Activated T-cell treated with anti-CD3 and anti-CD28 coated beads for 24 hours (primary cell): ENCODE measurements at places on chromosomes 11 and 22.

DNA sequence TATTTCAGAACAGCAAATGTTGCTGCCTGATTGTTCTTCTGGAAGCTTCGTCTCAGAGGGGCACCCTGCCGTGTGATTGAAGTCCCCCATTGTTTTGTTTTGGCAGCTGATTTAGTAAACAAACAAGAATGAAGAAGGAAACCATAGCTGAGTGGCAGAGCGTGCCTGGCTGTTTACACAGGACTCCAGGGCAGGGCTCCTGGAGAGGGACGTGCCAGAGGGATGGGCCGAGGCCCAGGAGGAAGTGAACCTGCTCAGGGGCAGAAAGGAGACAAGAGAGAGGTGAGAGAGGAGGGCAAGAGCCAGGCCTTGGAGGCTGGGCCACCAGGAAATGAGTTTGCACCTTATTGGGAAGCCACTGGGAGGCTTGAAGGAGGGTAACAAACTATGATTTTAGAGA is 85.5 kb upstream of the B3GAT1 start:
- DNase-seq, result no peak

GRCh38 chr11:1880746-1881441 is 10.8 kb downstream of the PRR33 start:
- no peak for DNase-seq

- no peak for DNase-seq
Measured at GRCh38 chr11:128733440-128734102, 39.7 kb downstream of the FLI1 start.

DNA sequence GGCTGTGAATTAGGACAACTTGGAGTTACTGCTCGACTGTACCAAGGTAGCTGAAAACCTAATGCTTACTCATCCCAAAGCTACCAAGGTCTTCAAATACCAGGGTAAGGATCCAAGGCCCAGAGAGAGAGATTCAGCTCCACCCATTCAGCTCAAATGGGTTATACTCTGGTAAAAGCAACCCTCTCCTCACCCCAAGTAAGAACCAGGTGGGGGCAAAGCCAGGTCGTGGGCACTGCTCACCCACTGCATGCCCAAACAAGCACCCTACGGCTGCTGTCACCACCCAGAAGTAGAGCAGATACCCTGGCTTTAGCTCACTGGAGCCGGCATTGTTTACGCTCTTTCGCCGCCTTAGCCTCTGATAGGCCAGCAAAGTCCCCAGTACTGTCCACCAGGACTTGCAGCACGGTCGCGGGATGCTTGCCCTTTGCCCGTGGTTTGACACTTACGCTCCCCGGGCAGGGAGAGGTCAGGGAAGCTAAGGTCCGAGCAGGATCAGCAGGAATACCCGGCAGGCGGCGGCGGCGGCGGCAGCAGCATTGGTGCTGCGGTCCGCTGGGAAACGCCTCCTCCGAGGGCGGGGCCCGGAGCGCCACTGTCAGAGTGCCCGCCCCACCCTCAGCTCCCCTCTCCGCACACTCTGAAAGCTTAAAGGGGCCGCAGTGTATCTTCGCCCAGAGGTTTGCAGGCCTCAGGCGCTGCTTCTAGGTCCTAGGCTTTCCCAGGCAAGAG is 19.6 kb downstream of the CKAP5 start:
- DNase-seq, result peak; percentile 57

DNA sequence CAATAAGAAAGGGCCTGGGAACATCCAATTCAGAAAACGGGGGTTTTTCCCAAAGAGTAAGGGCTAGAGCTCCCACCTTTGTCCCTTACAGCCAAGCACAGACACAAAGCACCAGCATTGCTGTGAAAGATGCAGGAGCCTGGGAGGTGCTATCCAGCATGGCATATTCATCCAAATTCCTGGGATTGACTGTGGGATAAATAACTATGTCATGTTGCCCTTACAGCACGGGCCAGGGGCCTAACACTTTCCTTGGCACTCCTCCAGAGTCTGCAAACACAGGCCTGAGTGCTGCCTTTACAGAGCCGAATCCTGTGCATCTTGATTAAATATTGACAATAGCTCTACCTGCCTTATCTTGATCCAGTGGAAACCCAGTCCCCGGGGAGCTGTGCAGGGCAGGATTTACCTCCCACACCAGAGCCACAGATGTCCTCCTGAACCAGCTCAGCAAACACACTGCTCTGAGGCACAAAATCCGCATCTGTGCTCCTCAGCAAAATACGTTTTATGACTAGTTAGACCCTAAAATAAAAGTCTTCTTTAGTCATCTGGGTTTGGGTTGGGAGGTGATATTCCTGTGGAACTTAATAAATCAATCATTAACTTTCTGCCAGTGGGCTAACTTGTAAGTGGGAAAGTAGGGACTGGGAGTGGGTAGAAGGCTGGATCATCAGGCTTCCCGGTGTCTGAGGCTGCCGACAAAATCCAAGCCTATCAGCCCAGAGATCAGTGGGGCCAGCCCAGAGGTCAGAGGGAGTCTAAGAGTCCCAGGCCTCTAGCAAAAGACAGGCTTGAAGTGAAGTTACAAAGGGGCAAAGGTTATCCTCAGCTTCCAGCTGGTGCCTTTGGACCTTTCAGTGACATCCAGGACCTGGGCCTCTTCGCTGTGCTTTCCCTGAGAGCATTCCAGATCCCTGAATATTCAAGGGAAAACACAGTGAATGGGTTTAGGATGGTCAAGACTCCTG is 36.5 kb downstream of the POU2AF3 start:
- no peak for DNase-seq
